SJSA1 (cell line): ENCODE measurements at places on chromosomes 7 and 10. TPM values are rescaled to one million over a fixed set of nuclear protein-coding genes. Genes with fewer than 3 reads are reported as not detected.

BTBD16 gene
- total RNA-seq = not detected in 2 replicates

DNA sequence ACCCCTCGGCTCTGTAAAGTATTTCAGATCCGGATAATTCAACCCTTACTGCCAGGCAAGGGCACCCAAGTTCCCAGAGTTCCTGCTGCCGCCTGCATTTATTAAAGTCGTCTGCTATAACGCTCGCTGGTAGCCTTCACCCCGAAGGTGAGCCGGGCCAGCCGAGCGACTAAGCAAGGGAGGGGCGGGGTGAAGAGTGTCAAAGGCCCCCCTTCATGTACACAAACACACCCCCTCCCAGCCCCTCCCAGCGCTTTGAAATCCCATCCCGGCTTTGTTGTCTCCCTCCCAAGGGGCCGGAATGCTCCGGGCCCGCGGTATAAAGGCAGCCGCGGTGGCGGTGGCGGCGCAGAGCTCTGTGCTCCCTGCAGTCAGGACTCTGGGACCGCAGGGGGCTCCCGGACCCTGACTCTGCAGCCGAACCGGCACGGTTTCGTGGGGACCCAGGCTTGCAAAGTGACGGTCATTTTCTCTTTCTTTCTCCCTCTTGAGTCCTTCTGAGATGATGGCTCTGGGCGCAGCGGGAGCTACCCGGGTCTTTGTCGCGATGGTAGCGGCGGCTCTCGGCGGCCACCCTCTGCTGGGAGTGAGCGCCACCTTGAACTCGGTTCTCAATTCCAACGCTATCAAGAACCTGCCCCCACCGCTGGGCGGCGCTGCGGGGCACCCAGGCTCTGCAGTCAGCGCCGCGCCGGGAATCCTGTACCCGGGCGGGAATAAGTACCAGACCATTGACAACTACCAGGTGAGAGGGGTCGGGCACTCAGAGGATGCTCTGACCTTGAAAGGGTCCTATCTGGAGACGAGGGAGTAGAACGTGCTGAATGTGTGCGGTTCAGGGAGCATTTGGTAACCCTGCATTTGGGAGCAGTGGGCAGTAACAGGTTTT lies at the start of gene DKK1:
Gene DKK1 (plus strand): TSS at position 349 of the 889 bp plus-strand sequence. CDS start 154 bp downstream, at position 503.
- DNase-seq = peak; percentile 88

DNA sequence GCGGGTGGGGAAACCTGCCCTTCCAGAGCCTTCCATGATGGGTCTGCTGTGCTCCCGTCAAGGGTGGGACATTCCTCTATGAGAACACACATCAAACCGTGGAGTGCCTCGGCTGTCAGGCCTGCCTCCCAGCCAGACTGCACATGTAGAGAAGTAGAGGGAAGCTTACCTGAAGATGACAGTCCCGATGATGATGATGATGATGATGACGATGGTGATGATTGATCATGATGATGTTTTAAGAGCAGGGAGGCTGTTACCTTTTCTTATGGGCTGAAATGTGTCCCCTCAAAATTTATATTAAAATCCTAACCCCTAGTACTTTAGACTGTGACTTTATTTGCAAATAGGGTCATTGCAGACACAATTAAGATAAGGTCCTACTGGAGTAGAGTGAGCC lies 76.1 kb upstream of the ANLN start:
- no peak for DNase-seq

DNA sequence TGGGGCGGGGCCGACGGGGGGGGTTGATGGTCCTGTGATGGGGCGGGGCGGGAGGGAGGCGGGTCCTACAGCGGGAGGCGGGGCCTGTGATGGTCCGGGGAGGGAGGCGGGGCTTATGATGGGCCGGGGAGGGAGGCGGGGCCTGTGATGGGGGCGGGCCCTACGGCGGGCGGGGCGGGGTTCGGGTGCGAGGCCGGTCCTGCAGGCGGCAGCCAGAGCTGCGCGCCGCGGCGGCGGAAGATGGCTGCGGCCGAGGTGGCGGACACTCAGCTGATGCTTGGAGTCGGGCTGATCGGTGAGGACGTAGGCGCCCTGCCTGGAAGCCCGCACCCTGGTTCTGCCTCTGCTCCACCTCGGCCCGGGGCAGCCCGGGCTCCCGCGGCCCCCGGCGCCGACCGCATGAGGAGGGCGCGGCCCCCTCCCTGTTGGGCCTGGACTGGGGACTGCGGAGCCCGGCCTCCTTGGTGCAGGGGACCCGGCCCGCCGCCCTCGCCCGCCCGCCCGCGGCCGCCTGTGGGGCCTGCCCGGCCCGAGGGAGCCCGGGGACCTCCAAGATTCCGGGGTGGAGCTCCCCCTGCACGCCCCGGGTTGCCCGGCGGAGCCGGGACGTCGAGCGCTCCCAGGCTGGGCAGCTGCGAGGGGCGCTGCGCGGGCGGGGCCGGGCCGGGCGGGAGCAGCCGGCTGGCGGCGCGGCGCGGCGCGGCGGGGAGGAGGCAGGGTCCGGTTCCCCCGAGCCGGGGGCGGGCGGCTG lies at the start of gene DENND10:
Gene DENND10 (plus strand): TSS at position 211 of the 751 bp plus-strand sequence. CDS start 30 bp downstream, at position 241.
- peak; percentile 86 for DNase-seq

OPN1SW gene
- total RNA-seq = not detected in 2 replicates

ZNF22 gene
- total RNA-seq = 59.6 and 88.5 TPM in 2 replicates

DNA sequence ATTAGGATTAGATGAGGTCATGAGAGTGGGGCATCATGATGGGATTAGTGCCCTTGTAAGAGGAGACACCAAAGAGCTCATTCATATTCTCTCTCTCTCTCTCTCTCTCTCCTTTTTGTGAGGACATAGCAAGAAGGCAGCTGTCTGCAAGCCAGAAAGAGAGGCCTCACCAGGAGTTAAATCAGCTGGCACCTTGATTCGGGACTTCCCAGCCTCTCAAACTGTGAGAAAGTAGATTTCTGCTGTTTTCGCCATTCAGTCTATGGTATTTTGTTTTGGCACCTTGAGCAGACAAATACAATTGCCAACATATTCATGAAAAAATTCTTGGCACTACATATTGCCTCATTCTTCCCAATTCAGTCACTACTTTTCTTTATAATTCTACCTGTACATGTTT lies 20.6 kb upstream of the ATAD1 start:
- DNase-seq = no peak
